KG1 (cell line): ENCODE measurements at places on chromosomes 7 and 10.

- DNase-seq, result no peak
These were observed 325.9 kb upstream of the NRP1 start for GRCh38 chr10:33660329-33660728.

DNA sequence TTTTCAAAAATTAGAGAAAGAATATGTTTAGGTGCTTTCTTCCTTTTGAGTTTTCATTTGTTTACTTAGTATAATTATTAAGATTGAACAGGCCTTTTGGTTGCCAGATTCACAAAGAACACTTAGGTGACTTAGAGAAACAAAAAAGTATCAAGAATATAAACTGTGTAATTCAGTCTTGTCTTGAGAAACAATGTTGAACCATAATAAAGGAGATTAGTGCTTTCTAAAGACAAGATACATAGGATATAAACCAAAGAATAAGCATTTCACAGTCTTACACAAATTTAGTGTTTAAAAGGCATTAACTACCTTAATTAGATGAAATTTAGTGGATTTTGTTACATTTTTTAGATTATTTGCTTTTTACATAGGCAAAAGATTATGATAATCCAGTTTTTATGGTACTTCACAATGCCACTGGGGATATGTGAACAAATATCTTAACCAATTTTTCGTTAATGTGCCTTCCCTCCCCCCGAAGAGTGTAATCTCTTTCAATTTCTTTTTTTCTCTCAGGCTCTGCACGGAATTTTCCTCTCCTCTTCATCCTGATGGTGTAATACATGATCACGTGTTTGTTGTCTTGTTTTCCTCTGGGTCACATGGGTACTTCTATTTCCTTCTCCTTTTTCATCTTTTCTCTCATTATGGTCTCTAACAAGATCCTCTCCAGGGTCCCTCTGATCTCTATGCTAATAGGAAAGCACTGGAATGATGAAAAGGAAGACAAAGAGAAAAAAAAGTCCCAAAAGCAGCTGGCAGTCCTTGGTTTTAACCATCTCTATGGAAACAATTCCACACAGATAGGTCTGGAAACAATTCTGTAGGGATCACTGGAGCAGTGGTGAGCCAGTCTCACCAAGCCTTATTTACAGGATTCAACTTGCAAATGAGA is 3.7 kb upstream of the HNRNPH3 start:
- DNase-seq, result no peak

DNA sequence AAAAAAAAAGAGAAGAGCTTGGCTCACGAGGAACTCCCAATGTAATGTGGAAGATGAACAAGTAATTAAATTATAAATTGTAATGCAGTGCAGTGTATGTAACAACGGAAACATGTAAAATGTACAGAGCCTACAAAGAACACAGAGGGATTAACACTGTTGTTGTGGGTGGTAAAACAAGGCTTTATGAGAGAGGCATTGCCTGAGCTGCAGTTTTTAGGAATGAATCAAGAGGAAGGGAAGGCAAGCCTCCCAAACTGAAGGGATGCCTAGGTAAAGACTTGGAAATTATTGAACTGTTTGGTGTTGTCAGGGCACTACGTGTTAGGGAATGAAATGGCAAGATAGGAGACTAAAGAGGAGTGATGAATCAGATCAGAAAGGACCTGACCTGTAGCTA is 213.7 kb downstream of the HTR7 start:
- DNase-seq, result no peak

GRCh38 chr10:71053169-71053895 is 159.0 kb upstream of the UNC5B start:
- DNase-seq, result no peak

DNA sequence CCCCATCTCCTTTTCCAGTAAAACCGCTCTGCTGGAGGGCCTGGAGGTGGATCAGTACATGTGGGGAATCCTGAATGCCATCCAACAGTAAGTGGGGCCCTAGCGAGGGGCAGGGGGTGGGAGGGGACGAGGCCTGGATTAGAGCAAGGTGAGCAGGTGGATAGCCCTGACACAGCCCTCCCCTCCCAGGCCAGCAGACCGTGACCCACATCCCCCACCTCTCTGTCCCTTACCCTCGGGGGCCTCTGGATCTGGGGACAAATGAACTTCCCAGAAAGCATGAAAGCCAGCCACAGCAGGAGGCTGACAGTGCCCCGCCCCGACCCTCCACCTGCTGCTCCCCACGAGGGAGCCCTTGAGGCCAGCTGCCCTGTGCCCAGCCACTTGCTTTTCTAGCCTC is 41.8 kb upstream of the PPIF start:
- DNase-seq, result no peak

GRCh38 chr7:30770845-30771173 is 408 bp upstream of the MINDY4 start:
- no peak for DNase-seq

DNA sequence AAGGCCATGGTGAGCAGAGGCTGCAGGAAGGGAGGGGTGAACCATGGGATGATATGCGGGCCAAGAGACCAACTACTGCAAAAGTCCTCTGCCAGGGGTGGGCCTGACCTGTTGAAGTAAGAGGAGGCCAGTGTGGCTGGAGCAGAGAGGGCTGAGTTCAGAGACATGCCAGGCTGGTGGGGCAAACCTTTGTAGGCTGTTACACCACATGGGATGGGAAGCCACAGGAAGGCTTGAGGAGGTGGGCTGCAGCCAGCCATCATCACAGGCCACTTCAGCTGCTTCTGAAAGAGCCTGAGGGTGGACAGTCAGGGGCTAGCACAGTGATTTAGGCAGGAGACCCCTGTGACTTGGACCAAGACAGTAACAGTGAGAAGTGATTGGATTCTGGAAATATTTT is 20.3 kb downstream of the CXCL12 start:
- DNase-seq, result no peak

GRCh38 chr7:74334030-74334429 is 44.8 kb downstream of the CLIP2 start:
- no peak for DNase-seq

GRCh38 chr7:50558294-50559053 is 6.7 kb downstream of the DDC start:
- no peak for DNase-seq

GRCh38 chr10:12381536-12382156 is 32.3 kb downstream of the CAMK1D start:
- DNase-seq, result no peak

DNA sequence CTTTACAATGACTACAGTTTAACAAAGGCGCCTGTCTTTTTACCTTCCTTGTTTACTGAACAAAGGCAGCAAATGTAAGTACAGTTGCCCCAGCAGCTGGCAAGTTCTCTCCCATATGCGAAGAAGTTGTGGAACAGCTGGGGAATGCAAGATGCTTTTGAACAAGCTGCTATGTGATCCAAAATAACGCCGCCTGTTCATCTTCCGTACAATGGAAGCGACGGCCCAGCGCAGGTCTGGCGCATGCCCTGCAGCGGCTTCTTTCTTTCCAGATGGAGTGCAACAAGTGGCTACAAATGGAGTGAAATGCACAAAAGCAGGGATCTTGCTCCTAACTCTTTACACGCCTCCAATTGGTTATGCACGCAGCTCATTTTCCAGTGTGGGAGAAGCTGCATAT is 97.0 kb upstream of the SVIL start:
- no peak for DNase-seq

DNA sequence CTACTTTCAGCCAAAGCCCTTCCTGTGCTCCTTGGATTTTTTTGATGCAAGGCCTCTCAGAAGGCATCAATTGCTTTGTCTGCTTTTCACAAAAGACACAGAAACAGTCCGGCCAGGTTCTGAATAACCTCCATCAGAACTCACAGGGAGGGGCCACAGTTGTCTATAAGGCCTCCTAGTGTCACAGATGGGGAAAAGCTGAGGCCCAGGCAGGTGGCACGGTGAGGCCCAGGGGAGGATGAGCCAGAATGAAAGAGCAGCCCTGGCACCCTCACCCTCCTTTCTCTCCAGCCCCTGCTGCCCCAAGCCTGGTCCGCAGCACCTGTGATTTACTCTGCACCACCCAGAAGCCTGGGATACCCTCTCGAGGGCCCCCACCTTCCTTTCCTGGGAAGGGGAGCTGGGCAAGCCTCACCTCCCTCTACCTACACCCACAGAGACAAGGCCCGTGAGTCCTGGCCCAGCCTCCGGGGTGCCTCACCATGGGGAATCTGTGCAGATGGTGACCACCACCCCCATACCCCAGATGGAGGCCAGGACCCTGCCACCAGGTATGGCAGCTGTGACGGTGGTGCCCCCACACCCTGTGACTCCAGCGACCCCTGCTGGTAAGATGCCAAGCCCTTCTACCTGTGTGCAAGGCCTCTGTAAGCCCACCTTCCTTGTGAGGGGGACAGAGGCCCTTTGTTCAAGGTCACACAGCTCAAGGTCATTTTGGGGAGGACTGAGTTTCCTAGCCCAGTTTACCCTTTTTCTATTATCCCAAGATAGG is 26.2 kb upstream of the ZNF467 start:
- no peak for DNase-seq

DNA sequence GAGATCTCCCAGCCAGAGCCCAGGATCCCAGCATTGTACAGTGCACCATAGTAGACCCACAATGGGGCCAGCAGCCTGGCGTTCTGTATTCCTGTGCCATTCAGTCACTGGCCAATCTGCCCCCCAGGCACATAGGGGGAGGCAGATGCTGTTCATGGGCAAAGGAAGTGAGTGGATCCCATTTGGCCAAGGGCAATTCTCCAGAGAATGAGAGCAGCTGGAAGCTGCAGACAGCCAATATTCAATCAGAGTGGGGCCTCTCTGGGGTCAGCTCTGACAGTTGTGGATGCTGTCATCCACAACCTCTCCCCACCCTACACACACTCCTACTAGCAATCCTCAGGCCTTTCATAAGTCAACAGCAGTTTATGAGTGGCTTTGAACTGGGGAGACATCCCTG is 17.5 kb downstream of the STEAP1B start:
- DNase-seq, result no peak

- DNase-seq, result no peak
These were observed 369.1 kb downstream of the PLXNA4 start for GRCh38 chr7:132207211-132207610.

GRCh38 chr7:66189695-66190503 is 15.2 kb upstream of the TPST1 start:
- no peak for DNase-seq

DNA sequence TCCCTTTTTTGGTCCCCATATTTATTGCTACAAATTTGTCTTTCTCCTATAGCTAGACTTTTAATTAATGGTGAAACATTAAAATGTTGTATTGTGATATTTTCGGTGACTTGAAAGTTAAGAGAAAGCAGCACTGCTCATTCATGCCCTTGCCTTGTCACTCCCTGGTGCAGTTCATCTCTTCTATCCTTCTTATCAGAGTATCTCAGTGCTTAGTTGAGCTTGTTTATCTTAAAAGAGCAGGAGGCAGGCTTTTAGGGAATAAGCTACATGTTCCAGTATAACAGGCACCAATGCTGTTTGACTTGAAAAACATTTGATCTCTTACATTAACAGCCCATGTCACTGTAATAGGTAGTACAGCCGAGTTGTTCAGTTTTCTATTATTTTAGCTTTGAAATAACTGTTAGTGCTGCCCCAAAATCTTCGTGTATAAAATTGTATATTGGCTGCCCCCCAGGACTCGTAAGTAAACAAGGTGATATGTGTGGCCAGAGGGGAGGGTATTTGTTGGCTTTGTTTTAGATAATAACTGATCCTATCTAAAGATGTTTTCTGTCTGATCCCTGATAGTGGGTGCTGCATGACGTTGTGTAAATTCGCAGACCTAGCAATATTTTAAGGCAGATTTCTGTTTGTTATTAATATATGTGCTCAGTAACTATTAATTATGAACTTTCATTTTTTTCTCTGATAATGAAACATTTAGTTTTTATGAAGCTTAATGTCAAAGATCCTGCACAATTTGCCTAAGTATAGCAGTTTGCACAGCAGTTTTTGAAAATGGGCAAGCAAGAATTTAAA is 96.5 kb downstream of the BTRC start:
- no peak for DNase-seq

GRCh38 chr10:131943021-131943814 is 38.5 kb downstream of the BNIP3 start:
- no peak for DNase-seq
